ENCODE measurements at places on chromosomes 7 and 10.

DNA sequence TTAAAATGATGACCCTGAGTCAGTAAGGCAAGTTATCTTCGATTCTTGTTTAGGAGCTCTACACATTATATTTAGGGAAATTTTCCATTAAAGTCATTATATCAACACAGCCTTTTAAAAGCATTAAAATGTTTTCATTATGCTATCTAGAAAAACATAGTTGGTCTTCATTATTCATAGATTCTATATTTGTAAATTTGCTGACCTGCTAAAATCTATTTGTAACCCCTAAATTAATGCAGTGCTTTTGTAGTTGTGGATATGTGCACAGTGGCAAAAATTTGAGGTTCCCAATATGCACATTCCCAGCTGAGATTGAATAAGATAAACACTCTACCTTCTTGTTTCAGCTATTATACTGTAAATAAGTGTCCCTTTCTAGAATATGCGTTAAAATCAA lies 81.1 kb downstream of the KIF20B start:
- no peak for DNase-seq

- DNase-seq: no peak
Measured at GRCh38 chr7:158076215-158076614, 511.4 kb downstream of the PTPRN2 start.

GRCh38 chr10:71211053-71211452 lies 1.3 kb upstream of the UNC5B start:
- DNase-seq: no peak

- no peak for DNase-seq
Measured at GRCh38 chr10:25614652-25615051, 319.4 kb upstream of the MYO3A start.

DNA sequence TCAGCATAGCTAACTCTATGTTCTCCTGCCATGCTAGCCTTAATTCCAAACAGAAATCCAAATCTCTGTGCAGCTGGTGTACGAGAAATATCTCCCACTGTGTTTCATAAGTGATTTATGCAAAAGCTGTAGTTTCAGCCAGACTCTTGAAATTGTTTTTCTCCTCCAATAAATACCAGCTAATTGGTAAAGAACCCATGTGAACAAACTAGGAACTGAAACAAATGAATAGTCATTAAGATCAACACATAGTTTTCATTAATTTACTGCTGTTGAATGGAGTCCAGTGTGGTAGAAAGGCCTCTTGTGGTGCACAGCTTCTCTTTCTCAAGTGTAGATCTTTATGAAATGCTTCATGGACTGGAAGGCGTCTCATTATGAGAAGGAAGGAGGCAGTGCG lies 18.4 kb downstream of the PPP1R17 start:
- DNase-seq: no peak

- no peak for DNase-seq
Measured at GRCh38 chr7:7920481-7920880, 48.1 kb upstream of the GLCCI1 start.

DNA sequence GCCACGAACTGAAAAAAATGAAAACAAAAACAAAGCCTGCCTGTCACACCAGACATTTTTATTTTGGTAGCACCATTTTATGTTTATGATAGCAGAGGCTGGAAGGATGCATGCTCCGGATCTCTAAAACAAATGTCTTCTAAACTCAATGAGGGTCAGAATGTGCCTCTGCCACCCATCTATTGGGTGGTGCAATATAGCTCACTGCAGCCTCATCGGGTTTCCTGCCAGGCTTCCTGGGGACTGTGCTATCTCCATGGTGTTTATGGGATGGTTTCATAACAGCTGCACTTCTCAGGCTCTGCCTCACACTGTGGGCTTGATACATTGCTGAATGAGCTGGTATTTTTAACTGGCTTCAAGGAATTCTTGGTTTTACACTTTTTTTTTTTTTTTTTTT lies 94.4 kb downstream of the ITIH5 start:
- DNase-seq: no peak

DNA sequence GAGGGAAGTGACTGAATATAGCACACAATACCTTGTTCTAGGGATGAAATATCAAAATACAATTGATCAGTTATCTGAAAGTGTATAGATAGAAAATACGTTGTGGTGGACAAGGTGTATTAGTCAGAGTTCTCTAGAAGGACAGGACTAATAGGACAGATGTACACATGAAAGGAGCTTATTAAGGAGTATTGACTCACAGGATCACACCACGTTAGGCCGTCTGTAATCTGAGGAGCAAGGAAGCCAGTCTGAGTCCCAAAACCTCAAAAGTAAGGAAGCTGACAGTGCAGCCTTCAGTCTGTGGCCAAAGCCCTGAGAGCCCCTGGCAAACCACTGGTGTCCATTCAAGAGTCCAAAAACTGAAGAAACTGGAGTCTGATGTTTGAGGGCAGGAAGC lies 406.1 kb downstream of the MDFIC start:
- DNase-seq: no peak

- DNase-seq: no peak
Measured at GRCh38 chr10:126977216-126977615, 72.0 kb downstream of the DOCK1 start.

DNA sequence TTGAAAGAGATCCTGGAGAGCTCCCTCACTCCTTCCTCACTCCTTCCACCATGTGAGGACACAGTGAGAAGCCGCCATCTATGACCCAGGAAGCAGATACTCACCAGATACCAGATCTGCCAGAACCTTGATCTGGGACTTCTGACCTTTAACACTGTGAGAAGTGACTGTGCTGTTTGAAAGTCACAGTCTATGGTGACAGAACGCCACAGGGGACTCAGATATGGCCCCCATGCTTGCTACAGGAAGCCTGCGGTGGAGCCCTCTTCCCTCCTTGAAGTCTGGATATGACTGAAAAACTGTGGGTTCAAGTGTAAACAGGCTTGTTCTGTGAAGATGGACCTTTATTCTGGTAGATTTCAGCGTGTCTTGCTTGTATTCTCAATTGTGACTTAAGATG lies 297.8 kb downstream of the KLF6 start:
- DNase-seq: no peak

GRCh38 chr10:75825661-75826060 lies 394.2 kb downstream of the LRMDA start:
- DNase-seq: no peak

DNA sequence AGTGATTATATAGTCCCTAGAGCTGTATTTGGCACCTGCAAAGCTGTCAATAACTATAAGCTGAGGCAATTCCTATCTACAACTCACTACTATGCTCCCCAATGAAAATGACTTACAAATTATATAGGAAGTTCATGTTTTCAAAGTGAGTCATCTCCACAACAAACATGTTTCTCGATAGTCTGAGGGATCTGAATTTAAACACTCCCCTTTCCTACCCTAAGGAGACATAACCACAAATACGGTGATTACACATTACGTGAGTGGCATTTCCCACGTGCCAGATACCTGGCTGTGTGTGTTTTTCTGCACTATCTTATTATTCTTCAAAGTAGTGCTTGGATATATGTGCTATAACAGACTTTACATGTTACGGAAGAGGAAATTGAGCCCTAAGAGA lies 122.5 kb upstream of the C1QL3 start:
- DNase-seq: no peak

DNA sequence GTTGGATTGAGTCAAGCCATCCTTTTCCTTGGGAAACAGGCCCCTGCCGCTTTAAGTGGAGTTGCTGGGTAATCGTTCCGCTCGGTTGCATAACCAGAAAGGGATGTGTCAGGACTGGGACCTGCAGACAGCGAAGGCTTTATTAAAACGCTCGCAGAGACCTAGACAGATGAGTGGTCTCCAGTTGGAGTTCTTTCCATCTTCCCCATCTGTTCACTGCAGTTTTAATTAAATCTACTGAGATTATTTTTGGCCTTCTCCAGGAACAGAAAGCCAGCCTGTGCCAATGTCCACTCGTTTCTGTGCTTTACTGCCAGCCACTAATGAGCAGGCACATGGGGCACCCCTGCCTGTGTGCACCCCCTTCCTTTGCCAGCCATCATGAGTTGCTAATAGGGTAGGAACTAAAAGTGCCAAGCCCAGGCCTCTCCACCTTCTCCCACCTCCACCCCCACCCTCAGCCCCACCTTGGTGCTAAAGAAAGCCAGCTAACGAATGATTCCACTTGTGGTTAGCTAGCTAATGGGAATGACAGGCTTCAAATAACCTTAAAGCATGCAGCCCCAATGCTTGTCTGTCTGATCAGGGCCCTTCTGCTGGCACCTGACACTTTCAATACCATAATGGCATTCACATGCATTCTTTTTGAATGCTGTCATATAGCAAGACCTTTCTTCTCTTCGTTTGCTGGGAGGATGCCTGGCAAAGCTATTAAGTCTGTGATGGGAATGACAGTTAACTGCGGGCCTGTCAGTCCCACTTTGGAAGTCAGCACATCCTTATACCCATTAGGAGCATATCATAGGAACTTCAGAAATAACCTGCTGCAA lies 556.8 kb upstream of the GALNT17 start:
- DNase-seq: no peak

DNA sequence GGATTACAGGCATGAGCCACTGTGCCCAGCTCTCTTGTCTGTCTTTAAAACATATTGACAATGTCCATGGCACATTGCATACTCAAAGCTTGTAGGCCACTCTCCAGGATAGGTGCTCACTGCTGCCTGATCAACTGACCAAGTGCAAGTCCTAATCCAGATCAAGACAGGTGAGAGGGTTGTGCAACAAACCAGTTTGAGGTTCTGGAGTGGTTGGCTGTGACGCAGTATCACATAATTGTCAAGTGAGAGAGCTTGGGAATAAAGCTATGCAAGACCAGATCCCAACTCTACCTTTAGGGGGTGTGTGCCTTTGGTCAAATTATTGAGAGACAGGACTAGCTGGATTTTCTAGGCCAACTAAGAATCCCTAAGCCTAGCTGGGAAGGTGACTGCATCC lies 43.0 kb upstream of the OPN4 start:
- no peak for DNase-seq

DNA sequence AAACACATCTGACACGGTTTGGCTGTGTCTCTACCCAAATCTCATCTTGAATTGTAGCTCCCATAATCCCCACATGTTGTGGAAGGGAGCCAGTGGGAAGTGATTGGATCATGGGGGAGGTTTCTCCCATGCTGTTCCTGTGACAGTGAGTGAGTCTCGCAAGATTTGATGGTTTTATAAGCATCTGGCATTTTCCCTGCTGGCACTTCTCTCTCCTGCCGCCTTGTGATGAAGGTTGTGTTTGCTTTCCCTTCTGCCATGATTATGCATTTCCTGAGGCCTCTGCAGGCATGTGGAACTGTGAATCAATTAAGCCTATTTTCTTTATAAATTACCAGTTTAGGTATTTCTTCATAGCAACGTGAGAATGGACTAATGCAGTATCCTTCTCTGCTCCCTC lies 5.9 kb upstream of the HTR5A start:
- DNase-seq: no peak

DNA sequence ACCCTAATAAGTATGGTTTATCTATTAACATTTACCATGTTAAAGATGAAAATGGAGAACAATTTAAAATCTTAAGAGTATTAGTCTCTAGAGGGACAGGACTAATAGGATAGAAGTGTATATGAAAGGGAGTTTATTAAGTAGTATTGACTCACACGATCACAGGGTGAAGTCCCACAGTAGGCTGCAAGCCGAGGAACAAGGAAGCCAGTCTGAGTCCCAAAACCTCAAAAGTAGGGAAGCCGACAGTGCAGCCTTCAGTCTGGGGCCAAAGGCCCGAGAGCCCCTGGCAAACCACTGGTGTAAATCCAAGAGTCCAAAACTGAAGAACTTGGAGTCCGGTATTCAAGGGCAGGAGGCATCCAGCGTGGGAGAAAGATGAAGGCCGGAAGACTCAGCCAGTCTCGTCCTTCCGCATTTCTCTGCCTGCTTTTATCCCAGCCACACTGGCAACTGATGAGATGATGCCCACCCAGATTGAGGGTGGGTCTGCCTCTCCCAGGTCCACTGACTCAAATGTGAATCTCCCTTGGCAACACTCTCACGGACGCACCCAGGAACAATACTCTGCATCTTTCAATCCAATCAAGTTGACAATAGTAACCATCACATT lies 140.8 kb upstream of the FAM20C start:
- DNase-seq: no peak

GRCh38 chr10:72461085-72461484 lies 106.4 kb upstream of the DNAJB12 start:
- DNase-seq: no peak

Data from activated CD4-positive, CD25-positive, alpha-beta regulatory T cell (primary cell).